ENCODE measurements at places on chromosomes 3 and 15. TPM values are rescaled to one million over a fixed set of nuclear protein-coding genes. Genes with fewer than 3 reads are reported as not detected.

GRCh38 chr3:162525066-162525742, 1028.6 kb downstream of the OTOL1 start:
- DNase-seq = no peak
- no peak overlapping the region for H3K27ac ChIP-seq
- H3K4me3 ChIP-seq = no peak overlapping the region

GRCh38 chr3:123258811-123259420, 57.2 kb downstream of the SEC22A start:
- peak; percentile 50 for DNase-seq
- H3K4me3 ChIP-seq = no peak overlapping the region
- H3K27me3 ChIP-seq = no peaks in the 10 kb centered on the region
- no peaks in the 10 kb centered on the region for H3K4me1 ChIP-seq
- H3K27ac ChIP-seq = no peak overlapping the region

GRCh38 chr15:68924866-68925560, 5.3 kb upstream of the SPESP1 start:
- 0 out of 2 replicates have a peak, but pooled peaks cover 3% of the 10 kb centered on the region for H3K4me1 ChIP-seq
- H3K4me3 ChIP-seq = peak overlapping the region; percentile 16
- H3K27ac ChIP-seq = no peak overlapping the region
- no peaks in the 10 kb centered on the region for H3K36me3 ChIP-seq

DNA sequence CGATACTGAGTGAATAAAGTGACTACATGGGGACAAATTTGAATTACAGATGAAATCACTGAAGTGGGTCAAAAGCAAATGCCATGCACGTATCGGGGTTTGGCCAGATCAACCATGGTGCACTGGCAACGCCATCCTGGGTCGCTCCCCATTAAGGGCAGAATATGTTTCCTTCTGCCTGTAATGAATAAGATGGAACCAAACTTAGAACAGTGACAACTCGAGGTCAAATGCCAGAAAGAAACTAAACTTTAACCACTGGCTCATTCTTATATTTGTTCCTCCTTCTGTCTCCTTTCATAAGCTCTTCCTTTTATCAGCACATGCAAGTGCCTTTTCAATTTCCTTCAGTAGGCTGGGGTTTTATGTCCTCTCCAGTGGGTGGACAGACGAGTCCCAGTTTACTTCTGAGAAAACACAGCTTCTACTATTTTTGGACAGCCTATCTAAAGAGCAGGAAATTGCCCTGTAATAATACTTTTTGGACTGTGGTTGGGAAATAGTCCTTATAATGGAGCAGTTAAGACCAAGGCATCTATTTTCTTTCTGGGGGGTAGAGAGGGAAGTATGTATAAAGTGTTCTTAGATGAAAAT, 61.4 kb downstream of the WHAMM start:
- no peak overlapping the region for H3K4me3 ChIP-seq
- H3K27me3 ChIP-seq = no peaks in the 10 kb centered on the region
- H3K4me1 ChIP-seq = no peaks in the 10 kb centered on the region
- no peak overlapping the region for H3K27ac ChIP-seq

DNA sequence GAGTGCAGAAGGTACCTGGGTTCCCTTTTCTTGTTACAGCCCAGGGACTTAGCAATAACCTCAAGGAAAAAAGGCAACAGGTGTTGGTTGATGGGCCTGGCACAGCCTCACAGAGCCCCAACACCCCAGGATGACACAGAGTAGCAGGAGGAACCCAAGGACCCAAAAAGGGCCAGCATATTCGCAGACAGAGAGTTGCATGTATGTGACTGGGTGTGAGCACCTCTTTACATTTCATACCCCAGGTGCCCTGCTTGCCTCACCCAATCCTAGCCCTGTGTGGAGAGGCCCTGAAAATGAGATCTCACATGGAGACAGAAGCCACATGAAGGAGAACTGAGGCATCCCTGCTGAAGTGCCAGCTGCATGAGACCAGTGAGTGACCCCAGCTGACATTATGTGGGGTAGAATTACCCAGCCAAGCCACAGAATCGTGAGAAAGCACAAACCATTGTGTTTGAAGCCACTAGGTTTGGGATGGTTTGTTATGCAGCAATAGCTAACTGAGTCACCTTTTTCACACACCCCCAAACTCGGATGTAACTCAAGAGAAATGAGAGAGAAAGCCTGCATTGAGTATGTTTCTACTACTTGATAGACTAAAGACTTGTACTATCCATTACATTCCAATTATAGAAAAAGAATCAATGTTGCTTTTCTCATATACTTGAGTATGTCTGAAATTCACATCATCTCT, 26.2 kb upstream of the HHATL start:
- H3K4me1 ChIP-seq = no peaks in the 10 kb centered on the region
- no peaks in the 10 kb centered on the region for H3K27me3 ChIP-seq
- H3K27ac ChIP-seq = no peak overlapping the region
- H3K4me3 ChIP-seq = no peak overlapping the region

DNA sequence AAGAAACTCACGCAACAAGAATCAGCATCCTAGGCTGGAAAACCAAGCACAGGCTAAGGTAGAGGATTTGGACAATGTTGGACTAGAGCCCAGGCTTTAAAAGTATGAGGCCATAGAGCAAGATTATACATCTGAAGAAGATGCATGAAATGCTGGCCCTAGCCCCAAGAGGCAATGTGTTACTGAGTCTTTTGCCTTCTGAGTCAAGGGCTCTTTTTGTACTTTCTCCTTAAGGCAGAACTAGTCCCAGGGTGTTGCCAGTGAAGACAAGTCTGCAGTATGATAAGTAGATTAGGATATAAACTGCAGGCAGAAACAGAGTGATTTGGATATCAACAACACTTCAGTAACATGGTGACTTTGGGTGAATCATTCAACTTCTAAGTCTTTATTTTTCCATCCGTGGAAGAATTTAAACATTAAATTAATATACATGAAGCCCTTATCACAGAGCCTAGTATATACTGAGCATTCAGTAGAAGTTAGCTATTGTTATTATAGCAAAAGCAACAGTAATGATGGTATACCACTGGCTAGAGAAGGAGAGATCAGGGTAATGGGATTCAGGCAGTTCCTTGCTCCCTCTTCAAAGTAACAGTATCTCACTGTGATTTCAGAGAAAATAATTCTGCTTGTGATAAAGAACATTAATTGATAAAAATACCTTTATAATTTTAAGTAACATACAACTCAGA, 99.9 kb upstream of the MLF1 start:
- peaks cover 12% of the 10 kb centered on the region for H3K4me1 ChIP-seq
- H3K27me3 ChIP-seq = no peaks in the 10 kb centered on the region
- H3K27ac ChIP-seq = no peak overlapping the region
- no peaks in the 10 kb centered on the region for H3K36me3 ChIP-seq

DNA sequence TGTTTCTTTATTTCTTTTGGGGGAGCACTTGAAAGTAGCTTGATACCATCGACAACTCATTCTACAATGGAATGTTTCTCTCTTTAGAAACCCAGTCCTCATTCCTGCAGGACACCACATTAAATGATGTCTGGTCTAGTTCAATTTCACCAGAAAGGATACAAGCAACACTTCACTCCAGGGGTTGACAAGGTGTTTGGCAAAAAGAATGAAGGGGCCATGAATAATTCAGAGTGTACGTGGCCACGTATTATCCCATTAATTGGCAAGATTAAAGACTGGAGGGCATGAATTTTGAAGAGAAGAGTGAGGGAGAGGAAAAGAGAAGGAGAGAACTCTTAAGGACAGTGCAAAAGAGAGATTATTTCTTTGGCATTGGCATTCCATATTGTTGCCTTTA, 705 bp downstream of the TMPRSS7 start:
- no peaks in the 10 kb centered on the region for H3K27me3 ChIP-seq
- no peak overlapping the region for H3K27ac ChIP-seq
- no peaks in the 10 kb centered on the region for H3K4me1 ChIP-seq
- H3K4me3 ChIP-seq = no peak overlapping the region
- DNase-seq = no peak
- no peaks in the 10 kb centered on the region for H3K36me3 ChIP-seq

- no peak overlapping the region for H3K27ac ChIP-seq
- H3K27me3 ChIP-seq = no peaks in the 10 kb centered on the region
- DNase-seq = no peak
- H3K4me1 ChIP-seq = peaks cover 53% of the 10 kb centered on the region
Measured at GRCh38 chr15:75637245-75638009, 2.6 kb downstream of the IMP3 start.

DNA sequence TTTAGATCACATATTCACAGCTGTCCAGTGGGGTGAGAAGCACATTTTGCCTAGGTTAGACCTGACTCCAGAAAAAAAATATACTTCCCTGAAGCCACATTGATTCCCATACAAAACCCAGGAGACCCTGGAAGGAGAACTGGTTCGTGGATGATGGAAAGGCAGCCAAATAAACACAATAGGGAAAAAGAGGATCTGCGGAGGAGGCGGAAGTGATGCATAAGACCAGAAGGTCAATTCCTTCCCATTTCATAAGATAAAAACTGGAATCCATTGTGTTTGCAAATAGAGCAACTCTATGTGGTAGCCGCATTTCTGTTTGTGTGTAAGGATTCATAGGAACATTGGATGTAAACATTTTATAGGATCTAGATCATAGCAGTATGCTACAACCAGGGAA, 781.9 kb upstream of the GRM7 start:
- no peak for DNase-seq
- H3K36me3 ChIP-seq = no peaks in the 10 kb centered on the region
- no peak overlapping the region for H3K27ac ChIP-seq
- no peaks in the 10 kb centered on the region for H3K27me3 ChIP-seq
- H3K4me1 ChIP-seq = no peaks in the 10 kb centered on the region
- no peak overlapping the region for H3K4me3 ChIP-seq

GRCh38 chr3:4493941-4494894, 1.1 kb downstream of the ITPR1 start:
- no peaks in the 10 kb centered on the region for H3K36me3 ChIP-seq
- H3K27ac ChIP-seq = no peak overlapping the region
- no peak for DNase-seq
- H3K27me3 ChIP-seq = peaks cover 36% of the 10 kb centered on the region
- H3K4me1 ChIP-seq = peaks cover 19% of the 10 kb centered on the region

Gene GPR176
- 1.7 TPM for total RNA-seq

Gene A4GNT
- total RNA-seq = not detected

Gene CHRNA3
- not detected for total RNA-seq
